ENCODE measurements at places on chromosomes 1 and 21.

DNA sequence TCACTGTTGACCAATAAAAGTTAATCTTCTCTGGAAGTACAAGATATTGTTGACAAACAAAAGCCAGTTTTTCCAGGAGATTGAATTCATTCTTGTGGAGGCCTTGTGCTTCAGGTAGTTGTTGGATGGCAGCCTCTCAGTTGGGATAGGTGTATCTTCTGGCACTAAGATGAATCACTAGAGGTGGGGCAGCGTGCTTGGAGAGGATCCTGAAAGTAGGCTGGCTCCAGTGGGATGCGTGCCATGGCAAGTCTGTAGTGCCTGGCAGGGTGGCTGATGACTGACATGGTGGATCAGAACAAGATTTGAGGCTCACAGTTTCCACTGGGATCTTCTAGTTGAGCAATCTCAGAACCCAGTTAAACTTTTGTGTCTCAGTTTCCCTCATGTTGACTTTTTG is 2.4 kb downstream of the VPS13D start:
- no peak for DNase-seq

DNA sequence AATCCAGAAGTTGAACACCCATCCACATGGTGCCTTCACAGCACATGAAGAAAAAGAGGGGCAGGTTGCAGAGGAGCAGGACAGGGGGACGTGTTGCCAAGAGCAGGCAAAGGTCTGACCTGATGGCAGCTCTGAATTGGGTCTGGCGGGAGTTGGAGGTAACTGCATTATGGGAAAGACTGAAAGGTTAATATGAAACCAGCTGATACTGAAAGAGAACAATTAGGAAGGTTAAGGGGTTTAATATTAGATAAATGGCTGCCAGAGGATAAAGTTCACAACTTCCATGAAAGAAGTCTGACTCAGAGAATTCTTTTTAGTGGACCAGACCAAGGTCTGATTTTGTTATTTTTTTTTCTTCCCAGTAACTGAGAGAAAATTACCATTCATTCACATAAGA is 76.1 kb downstream of the CD58 start:
- DNase-seq, result no peak

DNA sequence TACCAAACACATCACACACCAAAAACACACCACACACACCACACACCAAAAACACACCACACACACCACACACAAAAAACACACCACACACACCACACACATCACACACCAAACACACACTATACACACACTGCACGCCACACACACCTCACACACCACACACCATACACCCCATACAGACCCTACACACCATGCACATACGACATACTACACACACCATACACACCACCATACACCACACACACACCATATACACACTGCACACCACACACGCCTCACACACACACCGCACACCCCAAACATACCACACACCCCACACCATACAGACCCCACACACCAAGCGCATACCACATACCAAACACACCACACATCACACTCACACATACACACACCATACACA is 226.9 kb upstream of the PKN2 start:
- no peak for DNase-seq

- no peak for DNase-seq
Observed at GRCh38 chr1:95504321-95504720, 270.3 kb downstream of the RWDD3 start.

All from esophagus squamous epithelium (tissue), 5 donors.